Pancreas (tissue), 10 donors: ENCODE measurements at places on chromosomes 11 and 22.
A peak's percentile ranks its signal among the peaks of the same experiment; 100 is the strongest.

DNA sequence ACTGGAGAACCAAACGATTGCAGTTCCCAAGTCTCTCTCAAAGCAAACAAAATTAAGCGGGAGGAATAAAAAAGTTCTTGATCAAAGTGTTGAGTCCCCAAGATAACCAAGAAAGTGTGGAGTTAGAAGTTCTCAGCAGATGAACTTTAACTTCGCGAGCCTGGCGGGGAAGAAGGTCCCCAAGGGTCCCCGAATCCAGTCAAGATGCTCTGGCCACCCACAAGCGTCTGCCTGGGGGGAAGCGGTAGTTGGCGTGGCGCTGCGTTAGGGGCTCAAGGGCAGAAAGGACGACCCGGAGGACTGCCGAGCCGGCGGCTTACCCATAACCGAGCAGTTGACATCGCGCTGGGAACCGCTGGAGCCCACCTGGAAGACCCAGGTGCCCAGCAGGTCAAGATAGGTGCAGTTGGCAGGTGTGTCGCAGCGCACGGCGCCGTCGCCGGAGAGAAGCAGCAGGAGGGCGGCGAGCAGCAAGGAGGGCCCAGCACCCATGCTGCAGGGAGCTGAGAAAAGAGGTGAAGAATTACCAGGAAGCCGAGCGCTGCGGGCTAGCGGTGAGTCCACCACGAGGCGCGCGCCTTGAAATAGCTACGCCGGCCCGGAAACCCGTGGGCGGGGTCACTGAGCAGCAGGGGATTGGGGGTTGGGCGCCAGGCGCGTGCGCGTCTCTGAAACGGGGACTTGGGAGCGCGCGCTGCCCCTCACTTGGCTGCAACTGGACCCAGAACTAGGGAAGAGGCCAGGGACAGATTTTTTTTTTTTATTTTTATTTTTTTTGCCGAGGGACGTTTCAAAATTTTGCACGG, at the start of gene CTSC:
CTSC (minus strand) TSS at position 556 of the 806 bp plus-strand sequence; CDS start at position 492, 64 bp downstream.
- DNase-seq, result peak; percentile 96

DNA sequence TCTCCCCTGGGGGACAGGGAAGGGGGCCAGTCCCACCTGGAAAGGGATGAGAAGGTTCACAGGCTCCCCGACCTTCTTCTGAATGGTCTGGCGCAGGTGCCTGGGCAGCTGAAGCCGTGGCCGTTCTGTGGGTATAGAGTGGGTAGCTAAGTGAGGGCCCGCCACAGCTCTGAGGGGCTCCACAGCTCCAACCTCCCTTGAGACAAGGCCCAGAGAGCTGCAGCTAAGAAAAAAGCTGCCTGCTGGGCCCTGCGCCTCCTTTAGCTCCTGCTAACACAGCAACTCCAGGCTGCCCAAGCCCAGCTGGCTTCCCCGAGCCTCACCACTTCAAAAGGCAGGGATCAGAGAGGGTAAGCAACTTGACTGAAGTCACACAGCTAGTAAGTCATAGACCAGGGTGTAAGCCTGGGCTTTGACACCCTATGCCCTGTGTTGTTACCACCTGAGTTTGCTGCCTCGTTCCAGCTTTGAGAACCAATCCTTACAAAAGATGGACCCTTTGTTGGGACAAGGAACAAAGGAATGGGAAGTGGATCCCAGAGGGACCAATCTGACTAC, 18.5 kb downstream of the MYBPC3 start:
- no peak for DNase-seq

- no peak for DNase-seq
These were observed 2034.2 kb downstream of the LRRC4C start for GRCh38 chr11:39425226-39425625.

DNA sequence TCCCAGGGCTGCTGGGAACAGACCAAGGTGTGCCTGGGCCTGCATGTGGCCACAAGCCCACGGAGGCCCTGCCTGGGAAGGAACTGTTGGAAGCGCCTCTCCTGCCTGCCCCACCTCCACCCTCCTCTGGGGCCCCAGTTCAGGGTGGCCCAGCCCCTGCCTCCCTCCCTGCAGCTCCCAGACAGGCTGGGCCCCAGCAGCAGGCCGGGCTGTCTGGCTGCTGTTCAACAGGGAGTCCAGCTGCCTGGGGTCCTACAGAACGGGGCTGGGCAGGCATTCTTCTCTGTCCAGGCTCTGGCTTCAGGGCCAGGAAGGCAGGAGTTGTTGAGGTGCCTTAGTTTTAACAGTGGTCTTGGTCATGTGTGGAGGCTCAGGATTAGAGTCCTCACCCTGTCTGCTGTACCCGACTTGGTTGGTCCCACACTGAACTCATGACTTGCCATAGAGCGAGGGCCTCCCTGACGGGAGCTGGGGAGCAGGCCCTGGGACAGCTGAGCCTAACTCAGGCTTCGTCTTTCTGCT, 11.8 kb downstream of the PRDM11 start:
- peak; percentile 56 for DNase-seq

DNA sequence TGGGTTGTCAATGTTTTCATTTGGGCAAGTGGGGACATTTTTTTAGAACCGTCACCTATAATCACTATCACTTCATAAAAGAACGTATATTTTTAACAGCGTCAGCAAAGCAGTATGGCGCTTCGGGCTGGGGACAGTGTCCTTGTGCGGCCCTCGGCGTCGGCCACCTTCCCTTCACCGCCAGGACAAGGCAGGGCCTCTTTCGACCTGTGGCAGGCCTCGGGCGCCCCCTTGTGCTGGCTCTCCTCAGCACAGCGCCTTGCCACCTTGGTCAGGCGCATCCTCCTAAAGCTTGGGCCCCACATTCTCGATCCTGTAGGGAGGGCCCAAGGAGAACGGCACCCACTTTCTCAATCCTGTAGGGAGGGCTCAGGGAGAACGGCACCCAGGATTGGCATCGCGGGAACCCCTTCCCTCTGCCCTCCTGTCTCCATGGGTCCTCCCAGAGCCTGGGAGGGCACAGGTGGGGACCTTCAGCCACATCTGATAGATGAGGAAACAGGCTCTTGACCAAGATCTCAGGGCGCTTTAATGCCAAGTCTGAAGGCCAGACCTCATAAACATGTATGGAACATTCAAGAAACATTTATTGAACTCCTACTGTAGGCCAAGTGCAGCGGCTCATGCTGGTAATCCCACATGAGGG, 11.5 kb upstream of the FADD start:
- DNase-seq, result peak; percentile 36

DNA sequence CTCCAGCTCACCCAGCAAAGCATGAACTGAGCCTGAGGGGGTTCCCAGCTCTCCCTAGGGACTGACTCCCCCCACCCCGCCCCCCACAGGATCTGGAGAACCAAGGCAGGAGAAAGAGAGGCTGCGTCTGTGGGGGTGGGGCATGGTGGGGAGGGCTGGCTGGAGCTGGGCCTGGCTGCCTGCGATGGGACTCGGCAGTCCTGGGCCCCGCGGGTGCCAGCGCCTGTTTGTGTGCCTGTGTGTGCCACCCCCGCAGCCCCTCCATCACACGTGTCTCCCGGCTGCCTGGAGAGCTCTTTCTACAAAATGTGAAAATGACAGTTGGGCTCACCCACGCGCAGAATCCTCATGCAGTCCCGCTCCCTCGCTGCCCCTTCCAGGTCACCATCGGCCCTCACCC, 46.8 kb downstream of the CACNA1I start:
- DNase-seq, result no peak

DNA sequence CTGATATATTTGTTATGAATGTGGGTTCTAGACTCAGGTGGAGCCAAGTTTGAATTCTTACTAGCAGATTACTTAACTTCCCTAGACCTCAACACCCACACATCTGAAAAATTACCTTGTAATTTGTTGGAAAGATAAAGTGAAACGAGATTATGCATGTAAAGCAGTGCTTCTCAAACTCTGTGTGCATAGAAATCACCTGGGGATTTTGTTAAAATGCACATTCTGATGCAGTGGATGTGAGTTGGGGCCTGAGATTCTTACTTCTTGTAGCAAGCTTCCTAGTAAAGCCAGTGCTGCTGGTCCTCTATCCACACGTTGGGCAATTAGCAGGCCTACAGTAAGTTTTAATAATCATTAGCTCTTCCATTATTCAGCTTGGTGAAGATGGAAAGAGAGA, 15.1 kb upstream of the CEP295 start:
- DNase-seq, result no peak
